Brain pericyte (primary cell): ENCODE measurements at places on chromosomes 3 and 15.

GRCh38 chr3:139455206-139455605 is 21.1 kb downstream of the RBP2 start:
- DNase-seq, result no peak

GRCh38 chr15:40233727-40234577 is 4.9 kb upstream of the PAK6 start:
- no peak for DNase-seq

GRCh38 chr3:46924921-46925584 is 47.5 kb downstream of the PTH1R start:
- DNase-seq, result no peak

GRCh38 chr3:64939747-64940450 is 252.1 kb upstream of the ADAMTS9 start:
- DNase-seq, result no peak

GRCh38 chr3:71461749-71462483 is 121.6 kb downstream of the FOXP1 start:
- DNase-seq, result no peak

GRCh38 chr3:160941885-160942494 is 163.2 kb downstream of the B3GALNT1 start:
- DNase-seq, result peak; percentile 50

DNA sequence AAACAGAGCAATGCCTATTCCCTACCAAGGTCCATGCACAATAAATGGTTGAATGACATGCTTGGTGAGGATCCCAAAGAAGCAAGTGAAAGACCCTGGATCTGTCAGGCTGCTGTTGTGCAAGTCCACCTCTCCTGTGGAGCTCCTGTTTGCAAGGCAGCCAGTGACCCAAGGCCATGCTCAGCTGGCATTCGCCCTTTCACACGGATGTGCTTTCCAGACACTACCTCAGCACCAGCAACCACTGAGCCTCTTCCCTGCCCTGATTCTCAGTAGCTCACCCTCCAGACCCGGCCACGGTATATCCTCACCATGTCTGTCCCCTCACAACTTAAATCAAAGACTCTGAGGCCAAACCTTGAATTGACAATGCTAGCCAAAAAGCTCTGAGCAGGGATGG is 23.3 kb downstream of the WWTR1 start:
- no peak for DNase-seq

GRCh38 chr3:107062787-107063186 is 314.5 kb upstream of the CCDC54 start:
- no peak for DNase-seq

DNA sequence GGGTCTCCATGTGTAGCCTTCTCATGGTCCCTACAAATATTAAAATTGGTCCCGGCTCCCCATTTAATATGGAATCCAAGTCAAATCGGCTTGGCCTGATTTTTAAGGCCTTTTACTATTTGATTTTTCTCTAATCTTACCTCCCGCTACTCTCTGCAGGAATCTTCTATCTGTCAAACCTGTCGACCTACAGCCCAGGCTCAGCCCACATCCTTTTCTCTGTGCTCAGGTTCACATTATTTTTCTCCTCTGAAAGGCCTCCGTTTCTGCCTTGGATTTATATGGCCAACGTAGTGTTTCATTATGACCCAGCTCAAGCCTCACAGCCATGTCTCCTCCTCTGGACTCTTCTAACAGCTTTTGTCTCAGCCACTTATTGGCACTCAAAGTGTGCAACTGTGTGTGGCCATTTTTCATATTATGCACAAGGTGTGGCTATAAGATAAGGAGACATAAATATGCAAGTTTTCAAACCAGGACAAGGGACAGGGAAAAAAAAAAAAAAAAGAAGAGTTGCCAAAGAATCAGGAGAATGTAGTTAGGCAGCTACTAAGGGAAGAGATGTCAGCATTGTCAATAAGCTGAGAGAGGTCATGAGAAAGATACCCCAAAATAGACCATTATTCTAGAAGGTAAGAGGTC is 2.1 kb upstream of the GLCE start:
- DNase-seq, result no peak

DNA sequence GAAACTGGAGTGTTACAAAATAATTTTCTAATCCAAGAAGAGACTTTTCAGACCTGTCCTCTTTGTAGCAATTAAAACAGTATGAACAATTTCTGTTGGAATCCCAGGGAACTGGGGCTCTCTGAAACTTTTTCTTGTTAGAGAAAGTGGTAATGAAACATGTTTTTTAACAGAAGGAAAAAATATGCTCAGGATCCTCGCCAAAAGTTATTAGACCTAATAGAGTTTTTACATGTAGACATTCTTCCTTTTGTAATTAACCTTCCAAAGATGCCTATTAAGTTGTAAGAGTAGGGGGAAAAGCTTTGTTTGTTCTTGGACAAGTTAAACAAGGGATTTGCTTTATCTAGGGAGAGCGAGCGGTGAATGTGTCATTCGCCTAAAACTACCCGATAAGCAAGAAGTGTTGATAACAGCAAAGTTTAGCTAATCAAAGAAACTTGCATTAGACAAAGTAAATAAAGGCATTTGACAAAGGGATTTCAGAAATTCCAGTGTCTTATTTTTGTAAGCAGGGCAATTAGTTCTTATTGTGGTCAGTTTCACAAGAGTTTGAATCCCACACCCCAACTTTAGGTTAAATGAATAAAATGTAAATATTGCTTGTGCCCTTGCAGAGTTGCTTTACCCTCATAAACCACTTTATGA is 2.3 kb downstream of the RARB start:
- no peak for DNase-seq

GRCh38 chr3:9339761-9340471 is 22.9 kb upstream of the THUMPD3 start:
- no peak for DNase-seq

DNA sequence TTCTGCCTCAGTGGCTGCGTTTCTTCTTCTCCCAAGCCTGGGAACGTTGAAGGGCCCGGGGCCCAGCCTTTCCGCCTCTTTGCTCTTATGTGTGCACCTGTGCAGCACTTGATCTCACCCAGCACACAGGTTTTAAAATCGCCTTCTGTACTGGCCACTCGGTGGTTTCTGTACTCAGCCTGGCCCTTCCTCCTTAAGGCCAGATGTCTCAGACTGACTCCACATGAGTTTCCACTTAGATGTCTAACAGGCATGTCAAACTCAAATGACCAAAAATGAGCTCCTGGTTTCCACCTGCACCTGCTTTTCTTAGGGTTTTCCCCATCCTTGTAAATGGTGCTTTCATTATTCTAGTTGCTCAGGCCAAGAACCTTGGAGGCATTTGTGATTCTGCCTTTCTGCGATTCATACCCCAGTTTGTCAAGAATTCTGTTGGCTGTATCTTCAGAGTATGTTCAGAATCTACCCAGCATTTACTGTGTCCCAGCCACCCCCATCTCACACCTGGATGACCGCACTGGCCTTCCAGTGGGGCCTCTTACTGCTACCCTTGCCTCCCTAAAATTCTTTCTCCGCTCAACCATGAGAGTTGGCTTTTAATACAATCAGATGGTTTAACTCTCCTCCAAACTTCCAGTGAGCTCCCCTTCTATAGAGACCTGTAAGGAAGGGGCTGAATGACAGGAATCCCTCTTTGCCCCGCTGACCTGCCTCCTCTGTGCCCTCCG is 2.2 kb upstream of the TRAK1 start:
- DNase-seq, result no peak

GRCh38 chr15:98939311-98940080 is 68.1 kb downstream of the PGPEP1L start:
- no peak for DNase-seq

DNA sequence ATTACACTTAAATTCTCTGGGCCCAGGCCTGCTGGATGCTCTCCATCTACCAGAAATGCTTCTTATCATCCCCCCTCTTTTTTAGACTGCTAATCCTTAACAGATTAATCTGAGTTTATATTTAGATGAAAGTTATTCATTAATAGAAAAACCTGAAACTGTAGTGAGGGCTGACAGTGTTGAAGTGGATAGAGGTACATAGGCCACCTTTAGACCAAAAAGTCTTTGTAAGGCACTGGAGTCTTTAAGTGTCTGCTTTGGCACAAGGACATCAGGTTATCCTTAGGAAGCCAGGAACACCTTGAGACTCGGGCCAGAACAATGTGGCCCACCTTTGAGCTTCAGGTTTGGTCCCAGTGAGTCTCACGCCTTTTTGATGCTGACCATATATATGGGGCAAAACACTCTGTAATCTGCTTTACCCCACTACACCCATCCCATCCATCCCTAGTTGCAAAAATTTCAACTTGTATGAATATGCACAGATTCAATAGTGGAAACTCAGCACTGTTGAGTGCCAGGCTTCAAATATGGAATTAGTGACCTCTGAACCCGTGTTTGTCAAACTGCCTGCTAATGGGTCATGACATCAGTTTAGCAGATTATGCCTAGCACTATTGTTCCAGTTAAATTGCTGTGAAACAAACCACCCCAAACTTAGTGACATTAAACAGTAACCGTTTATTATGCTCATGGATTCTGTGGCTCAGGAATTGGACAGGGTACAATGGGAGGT is 44.0 kb downstream of the PDE8A start:
- DNase-seq, result no peak

DNA sequence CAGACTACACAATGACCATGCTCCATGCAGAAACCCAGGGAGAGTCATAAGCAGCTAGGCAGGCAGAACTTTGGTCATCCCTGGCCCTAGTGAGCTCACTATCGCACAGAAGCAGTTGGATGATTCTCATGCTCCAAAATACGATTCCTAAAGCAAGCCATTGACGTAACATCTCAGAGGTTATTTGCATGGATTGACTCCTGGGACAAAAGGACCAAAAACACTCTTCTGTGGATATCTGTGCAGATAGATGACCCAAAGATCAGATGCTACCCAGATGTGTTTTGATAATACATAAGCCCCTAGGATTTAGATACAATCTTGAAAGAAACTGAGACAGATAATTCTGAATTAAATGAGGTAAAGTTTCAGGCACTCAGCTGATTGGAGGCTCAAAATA is 33.4 kb upstream of the STT3B start:
- DNase-seq, result no peak

DNA sequence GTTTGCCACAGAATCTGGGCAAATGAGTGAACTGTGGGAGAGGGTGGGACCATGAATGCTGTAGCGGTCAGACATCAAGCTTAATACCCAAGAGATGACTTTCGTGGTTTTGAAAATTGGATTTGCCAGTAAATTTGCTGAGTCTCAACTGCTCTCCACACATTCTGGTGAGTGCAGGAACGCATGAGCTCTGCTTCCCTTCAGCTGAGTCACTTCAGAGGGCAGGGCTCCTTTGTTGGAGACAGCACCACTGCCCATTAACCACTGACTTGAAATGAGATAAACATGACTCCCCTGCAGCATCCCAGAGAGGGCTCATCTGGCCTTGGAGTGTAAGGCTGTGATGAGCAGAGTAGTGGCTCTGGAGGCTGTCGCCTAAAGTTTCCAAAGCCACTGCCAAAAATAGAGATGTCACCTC is 22.6 kb downstream of the RARRES1 start:
- peak; percentile 56 for DNase-seq

GRCh38 chr3:186653984-186654383 is 11.8 kb upstream of the HRG start:
- DNase-seq, result no peak

- no peak for DNase-seq
These were observed 23.0 kb upstream of the TOP2B start for GRCh38 chr3:25687742-25688141.

- no peak for DNase-seq
These were observed 711 bp downstream of the STARD9 start for GRCh38 chr15:42576040-42576594.

- DNase-seq, result no peak
These were observed 266.4 kb upstream of the HES1 start for GRCh38 chr3:193869221-193870201.

DNA sequence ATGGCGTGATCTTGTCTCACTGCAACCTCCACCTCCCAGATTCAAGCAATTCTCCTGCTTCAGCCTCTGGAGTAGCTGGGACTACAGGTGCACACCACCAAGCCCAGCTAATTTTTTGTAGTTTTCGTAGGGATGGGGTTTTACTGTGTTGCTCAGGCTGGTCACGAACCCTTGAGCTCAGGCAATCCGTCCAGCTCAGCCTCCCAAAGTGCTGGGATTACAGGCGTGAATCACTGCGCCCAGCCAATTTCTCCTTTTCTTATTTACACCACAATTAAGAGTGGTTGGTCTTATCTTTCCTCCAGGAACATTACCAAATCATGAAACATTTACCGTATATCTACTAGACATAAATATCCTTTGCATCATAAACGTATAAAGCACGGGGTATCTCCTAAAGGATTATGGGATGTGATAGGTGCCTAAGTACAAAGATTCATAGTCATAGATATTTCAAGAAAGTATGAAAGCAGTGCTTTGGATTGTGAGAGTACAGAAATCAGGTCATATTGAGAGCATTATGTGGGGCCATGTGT is 194.5 kb downstream of the RBMS3 start:
- DNase-seq, result no peak

DNA sequence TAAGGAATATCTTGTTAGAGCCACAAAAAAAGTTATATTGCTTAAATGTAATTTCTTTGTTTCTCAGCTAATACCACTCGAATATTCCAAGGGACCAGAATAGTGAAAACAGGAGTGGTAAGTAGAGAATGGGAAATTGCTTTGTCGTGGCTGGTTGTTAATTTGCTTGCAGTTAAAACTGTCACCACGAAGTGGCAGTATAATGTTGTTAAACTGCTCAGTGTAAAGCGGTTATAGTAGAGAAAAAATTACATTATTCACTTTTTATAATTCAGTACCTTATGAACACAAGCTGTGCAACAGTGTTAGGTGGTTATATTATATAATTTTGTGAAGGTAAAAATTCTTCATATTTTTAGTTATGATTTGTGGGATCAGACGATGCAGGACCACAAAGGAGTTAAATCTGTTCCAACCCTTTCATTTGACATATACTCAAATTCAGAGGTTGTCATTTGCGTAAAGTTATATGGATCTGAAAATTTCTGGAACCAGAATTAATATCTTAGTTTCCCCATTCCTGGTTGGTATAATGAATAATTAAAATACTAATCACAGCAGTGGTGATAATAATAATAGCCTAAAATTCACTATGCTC is 171.8 kb downstream of the FEZF2 start:
- DNase-seq, result no peak
